ENCODE measurements at places on chromosomes 3 and 15. TPM values are rescaled to one million over a fixed set of nuclear protein-coding genes. Genes with fewer than 3 reads are reported as not detected.

TUSC7 gene
- not detected for total RNA-seq

ERICH6 gene
- 0.49 TPM for total RNA-seq

DNA sequence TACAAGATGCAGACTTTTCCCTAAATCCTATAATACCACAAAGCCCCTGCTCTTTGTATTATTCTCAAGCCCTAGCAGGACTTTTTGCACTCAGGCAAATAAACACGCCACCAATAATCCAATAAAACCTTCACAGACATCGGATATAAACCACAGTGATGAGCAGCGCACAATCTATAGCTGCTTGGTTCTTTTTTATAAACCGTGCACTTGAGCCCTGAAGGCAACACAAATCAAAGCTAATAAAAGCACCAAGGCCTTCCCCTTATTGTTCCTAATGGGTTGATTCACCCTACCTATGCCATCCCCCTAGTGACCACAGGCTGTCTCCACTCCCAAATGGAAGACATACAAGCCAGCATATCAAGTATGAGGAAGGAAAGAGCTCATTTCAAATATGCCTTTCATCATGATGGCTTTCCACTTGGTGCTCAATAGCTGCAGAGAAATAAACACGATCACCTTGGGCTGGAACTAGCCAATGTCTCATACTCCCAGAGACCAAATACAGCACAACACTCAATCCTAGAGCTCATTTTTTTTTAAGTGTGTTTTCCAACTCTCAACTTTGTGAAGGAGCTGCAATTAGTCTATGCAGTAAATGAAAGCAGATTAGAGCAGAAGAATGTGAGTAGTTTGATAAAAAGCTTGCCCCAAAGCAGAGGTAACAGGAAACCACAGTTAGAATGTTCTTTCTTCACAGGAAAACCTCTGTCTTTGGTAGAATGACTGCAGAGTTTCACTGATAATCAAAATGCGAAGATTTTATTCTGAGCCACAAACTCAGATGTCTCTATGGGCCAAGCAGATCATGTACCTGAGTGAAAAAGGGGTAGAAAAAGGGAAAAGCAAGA is 573.9 kb downstream of the AGBL1 start:
- DNase-seq: no peak

DNA sequence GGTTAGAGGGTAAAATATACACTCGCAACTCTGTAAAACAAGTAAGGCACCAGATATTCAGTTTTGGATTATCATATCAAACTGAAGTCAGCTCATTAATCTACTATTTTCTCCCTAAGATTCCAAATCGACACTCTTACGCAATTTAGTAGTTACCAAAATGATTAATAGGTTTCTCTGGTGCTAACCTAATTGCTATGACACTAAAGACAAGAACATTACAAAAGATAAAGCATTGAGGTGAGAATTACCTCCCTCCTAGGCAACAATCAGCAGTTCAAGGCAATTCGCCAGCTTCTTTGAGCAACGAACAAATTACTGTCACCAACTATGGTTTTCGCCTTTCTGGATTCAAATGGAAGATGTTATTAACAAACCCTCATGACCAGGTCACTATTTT is 1305.0 kb downstream of the ROBO2 start:
- DNase-seq: no peak

GRCh38 chr3:149366941-149367840 is 10.3 kb downstream of the TM4SF1 start:
- no peak for DNase-seq

DNA sequence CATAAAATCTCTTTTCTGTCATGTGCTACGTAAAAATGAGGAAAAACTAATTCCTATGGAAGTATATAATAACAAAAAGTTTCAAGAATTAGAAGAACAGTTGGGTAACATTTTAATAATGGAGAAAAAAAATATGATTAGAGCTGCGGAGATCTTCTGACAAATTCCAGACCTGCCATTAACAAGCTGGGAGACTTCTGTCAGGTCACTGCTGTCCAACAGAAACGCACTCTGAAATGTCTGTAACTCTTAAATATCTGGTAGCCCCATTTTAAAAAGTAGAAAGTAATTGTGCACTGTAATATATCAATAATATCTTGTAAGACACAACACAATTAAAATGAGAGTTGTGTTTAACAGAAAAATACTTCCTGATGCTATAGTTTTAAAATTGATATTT is 15.7 kb downstream of the GOLIM4 start:
- DNase-seq: no peak

DNA sequence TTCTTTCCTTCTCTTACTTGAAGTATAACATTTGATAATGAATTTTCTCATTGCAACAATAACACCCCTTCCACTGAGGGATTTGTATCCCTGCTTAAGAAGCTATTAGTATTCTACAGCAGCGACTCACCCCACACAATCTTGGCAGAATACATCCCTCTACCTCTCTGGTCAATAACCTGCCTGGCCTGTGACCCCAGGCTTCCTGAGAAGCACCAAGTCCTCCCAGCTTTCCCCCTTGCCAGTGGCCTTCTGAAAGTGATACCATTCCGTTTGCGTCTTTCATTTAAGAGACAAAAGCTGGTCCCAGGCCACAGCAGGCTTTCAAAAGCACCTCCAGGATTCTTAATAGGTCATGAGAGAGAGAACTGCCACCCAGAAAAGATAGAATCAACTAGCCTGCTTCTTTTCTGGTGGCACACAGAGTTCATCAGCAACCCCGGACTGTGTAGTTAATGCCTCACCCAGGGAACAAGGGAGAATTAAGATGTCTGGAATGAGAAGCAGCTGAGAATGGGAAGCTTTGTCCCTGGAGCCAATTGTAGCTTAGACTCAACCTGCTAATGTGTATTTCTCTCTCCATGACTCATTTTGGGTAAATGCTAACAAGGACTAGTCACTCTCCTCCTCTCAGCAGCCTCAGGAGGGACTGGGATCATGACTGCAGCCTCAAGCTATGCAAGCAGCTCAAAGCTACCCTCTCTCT is 101.0 kb upstream of the CPNE4 start:
- no peak for DNase-seq
